NCI-H774 (cell line): ENCODE measurements at places on chromosomes 3 and 15.

- DNase-seq: no peak
Observed at GRCh38 chr3:30641416-30642251, 35.2 kb downstream of the TGFBR2 start.

- no peak for DNase-seq
Observed at GRCh38 chr3:146177519-146177918, 16.5 kb upstream of the PLOD2 start.

GRCh38 chr15:78104119-78104479 lies 11.7 kb downstream of the SH2D7 start:
- DNase-seq: no peak

- no peak for DNase-seq
Observed at GRCh38 chr15:31336593-31337295, 10.1 kb downstream of the KLF13 start.

DNA sequence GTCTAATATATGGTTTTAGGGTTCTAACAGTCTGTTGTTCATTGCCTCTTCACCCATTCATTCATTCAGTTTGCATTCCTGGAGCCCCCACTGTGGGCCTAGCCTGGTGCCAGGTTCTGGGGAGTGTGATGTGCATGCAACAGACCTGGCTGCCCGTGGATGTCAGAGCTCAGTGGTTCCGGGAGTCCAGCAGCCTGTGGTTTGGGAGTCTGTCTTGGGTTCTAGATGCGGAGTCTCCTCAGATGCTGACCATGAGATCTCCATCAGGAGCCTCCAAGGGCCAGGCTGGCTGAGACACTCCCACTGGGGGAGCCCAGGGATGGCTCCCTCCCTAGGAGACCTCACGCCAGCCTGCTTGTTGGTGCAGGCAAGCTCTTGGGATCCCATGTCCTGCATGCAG lies 92.1 kb upstream of the SEC13 start:
- no peak for DNase-seq
